ENCODE measurements at places on chromosomes 6 and 20.

DNA sequence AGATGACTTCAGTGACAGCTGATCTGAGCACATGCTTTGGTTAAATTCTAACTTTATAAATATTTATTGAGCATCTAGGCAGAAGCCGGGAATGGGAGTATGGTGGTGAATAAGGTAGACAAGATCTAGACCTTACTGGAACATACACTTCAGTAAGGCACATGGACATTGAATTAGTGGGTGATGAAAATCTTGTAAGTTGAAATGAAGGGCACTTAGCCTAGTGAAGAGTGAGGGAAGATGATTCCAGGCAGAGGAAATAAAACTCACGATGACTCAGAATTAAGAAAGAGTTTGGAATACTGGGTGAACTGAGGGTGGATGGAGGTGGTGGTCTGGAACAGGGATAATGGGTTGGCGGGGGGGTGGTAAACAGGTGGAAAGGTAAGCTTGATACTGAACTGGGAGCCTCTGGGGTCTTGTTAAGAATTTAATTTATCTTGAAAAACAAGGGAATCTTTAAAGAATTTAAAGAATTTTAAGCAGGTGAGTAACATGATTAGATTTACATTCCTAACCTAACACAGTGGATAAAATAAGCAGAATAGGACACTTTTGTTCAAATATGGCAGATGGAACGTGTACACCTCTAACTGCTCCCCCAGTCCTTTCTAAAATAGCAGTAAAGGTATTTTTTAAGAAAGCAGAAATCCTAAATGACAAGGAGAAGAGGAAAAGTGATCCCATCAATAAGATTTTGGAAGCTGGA lies 75.2 kb upstream of the ARHGAP18 start:
- DNase-seq = no peak

- DNase-seq = no peak
Observed at GRCh38 chr20:56417402-56417801, 5.3 kb downstream of the CASS4 start.

DNA sequence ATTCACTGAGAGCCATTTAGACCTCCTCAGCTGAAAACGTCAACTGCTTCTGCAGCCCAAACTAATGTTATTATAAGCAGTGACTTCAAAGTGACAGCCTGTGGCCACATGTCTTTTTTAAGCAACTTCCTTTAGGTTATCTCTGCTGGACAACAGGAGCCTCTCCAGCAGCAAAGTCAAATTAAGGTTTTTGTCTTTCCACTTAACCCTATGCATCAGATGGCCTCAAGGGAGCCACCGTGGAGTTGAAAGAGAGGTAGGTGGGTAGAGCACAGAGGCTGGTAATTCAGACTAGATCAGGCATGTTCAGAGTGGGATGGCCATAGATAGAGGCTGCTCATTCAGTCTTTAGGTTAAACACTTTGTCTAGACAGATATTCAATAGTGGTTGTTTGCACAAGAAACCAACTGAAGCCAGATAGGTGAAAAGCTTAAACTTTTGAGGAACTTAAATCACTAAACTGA lies 300.6 kb upstream of the ECI2 start:
- DNase-seq = no peak

DNA sequence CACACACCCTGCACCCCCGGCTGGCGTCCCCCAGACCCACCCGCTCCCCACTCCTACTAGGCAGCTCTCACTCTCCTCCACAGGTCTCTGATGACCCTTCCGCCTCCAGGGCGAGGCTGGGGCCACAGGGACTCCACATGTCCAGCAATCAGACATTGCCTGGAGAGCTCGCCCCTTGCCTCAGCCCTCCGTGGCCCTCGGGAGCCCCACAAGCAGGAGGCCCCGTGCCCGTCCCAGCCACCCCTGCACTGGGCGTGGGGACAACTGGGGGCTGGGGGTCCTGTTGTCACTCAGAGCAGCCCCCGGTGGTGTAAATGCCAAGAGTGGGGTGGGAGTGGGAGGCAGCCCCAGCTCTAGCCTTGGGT lies 1.5 kb downstream of the COL20A1 start:
- DNase-seq = no peak

DNA sequence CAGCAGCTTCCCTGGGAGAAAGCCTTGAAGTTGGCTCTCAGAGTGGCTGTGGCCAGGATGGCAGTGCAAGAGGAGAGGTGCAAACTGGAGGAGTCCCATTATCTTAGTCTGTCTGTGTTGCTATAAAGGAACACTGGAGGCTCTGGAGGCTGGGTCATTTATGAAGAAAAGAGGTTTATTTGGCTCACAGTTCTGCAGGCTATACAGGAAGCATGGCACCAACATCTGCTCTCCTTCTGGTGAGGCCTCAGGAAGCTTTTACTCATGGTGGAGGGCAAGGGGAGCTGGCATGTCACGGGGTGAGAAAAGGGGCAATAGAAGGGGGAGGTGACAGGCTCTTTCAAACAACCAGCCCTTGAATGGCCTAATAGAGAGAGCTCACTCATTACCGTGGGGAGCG lies 47.1 kb downstream of the PSMG4 start:
- no peak for DNase-seq

- DNase-seq = no peak
Observed at GRCh38 chr20:47093320-47093966, 198.8 kb downstream of the EYA2 start.

GRCh38 chr6:105568751-105569150 lies 165.9 kb upstream of the PREP start:
- DNase-seq = no peak

All from H4 (cell line).